Spinal cord (tissue), 10 donors: ENCODE measurements at places on chromosomes 4 and X. TPM values are rescaled to one million over a fixed set of nuclear protein-coding genes. Genes with fewer than 3 reads are reported as not detected.

Gene PNMA6F
- 3.7 TPM for total RNA-seq

Gene NXF3
- total RNA-seq = not detected

Gene S100G
- not detected for total RNA-seq

Gene SLITRK2
- 19.0 TPM for total RNA-seq

Gene FAM156A
- total RNA-seq = 33.3 TPM
